ENCODE measurements at places on chromosomes 12 and 14.

GRCh38 chr12:26031827-26032226 lies 73.3 kb downstream of the RASSF8 start:
- DNase-seq = no peak

- DNase-seq = no peak
Measured at GRCh38 chr12:130633771-130634170, 82.3 kb downstream of the RIMBP2 start.

- DNase-seq = no peak
Measured at GRCh38 chr12:67107751-67108269, 161.3 kb upstream of the CAND1 start.

GRCh38 chr14:76405627-76406026 lies 29.7 kb downstream of the ESRRB start:
- no peak for DNase-seq

DNA sequence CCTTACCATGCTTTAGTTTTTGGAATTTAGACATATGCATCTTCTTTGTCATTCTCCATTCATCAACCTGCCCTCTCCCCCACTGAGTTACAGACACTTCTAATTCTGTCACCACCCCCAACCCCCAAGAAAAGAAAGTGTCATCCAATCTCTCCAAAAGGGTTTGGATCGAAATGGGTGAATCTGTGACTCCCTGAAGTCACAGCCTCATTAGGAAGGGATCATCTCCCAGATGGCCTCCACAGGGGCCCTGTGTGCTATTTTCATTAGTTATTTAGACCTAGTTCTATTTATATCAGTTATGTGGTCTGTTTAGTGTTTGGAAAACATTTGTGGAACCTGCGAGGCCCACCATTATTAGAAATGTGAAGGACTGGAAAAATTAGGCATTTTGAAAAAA lies 191.0 kb upstream of the ATP2B1 start:
- no peak for DNase-seq

- DNase-seq = no peak
Measured at GRCh38 chr14:53620890-53621289, 335.7 kb downstream of the BMP4 start.

GRCh38 chr14:77097006-77097699 lies 905 bp upstream of the CIPC start:
- no peak for DNase-seq

All from stimulated activated CD8-positive, alpha-beta memory T cell treated with anti-CD3 and anti-CD28 coated beads, Interleukin-7, amount 100 ng/mL, for 48 hours (primary cell).